AG08395 (cell line): ENCODE measurements at places on chromosomes 12 and 14.
A peak's percentile ranks its signal among the peaks of the same experiment; 100 is the strongest.

DNA sequence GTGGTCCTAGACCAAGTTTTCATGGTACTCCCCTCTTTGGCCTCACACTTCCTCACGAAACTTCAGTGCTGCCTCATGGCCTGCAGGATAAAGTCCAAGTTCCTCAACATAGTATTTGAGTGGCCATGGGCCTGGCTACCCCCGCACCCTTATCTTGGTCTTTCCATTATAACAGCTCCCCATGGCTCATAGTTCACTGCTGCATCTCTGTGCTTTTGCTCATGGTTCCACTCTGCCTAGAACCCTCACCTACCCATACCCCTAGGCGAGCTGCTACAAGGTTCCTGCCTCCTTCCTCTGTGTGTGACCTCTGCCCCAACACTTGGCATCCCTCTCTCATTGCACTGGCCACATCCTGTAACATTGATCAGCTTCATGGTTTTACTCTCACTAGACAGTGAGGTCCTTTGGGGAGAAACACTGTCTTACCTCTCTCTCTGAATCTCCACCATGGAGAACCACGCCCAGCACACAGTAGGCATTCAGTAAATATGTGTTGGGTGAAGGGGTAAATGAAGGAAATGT is 158.9 kb downstream of the GPR65 start:
- no peak for DNase-seq

DNA sequence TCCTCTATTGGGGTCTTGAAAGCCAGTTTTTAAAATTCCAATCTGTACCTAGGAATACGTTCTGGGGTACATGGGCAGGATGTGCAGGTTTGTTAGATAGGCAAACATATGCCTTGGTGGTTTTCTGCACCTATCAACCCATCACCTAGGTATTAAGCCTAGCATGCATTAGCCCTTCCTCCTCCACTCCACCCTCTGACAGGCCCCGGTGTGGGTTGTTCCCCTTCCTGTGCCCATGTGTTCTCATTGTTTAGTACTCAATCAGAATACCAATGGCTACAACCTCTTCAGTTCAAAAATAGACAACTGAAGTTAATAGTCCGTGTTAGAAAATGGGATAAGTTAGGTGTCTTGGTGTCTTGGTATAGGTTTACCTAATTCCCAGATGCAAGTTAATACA is 3.4 kb downstream of the NTS start:
- DNase-seq, result no peak

DNA sequence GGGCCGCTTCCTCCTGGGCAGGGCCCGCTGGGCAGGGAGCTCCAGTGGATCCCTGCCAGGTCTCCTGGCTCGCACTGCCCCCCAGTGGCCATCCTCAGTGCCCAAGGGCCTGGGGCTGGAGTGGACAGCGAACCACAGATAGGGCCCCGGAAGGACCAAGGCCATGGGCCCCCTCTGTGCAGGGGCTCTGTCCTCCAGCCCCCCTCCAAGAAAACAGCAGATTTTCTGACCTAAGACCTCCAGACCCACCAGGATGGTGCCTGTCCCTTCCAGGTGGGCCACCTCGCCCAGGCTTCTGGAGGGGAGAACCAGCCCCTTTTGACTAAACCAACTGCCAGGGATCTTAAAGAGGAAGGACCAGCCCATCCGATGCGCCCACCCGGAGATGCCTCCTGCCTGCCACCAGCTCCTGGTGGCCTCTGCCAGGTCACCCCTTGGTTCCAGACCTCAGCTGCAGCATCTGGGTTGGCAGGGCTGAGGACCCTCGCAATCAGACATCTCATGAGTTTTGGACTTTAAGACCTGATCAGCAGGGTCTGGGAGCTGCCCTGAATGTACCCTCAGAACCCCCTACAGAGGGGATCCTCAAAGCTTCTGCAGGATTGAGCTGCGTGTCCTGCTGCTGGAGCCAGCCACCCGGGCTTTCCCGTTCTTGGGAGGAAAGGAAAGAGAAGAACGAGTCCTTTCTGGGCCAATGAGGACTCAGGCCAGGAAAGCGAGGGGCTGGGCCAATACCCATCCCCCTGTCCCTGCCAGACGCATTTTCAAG is 325.8 kb upstream of the DIO3 start:
- peak; percentile 71 for DNase-seq

GRCh38 chr14:44741431-44741830 is 220.3 kb downstream of the KLHL28 start:
- no peak for DNase-seq

DNA sequence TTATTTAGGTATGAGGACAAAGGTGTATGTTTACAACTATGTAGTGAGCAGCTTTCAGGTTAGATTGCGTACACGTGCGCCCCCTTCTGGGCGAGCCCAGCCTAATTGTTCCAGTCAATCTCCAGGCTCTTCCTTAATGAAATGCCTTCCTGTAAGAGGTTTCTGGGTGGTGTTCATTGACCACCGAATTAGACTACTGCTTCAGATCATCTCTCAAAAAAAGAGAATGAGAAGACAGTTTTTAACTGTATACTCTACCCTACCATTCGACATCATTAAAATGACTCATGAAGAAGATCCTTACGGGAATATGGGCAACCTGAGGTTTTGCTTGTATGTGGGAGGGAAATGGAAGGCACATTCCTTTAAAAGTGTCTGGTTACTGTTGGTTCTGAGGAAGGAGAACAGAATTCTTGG is 2.1 kb downstream of the LUM start:
- DNase-seq, result peak; percentile 37
